GM23338 (cell line): ENCODE measurements at places on chromosomes 1 and 21. TPM values are rescaled to one million over a fixed set of nuclear protein-coding genes. Genes with fewer than 3 reads are reported as not detected.

The PRMT6 gene
- 27.9 and 29.6 TPM in 2 replicates for polyA plus RNA-seq

The C1orf116 gene
- 2.2 and 2.3 TPM in 2 replicates for polyA plus RNA-seq

The WDR64 gene
- polyA plus RNA-seq: not detected in 2 replicates

The LYPD8 gene
- not detected in 2 replicates for polyA plus RNA-seq

The MYOG gene
- not detected in 2 replicates for polyA plus RNA-seq

The OLFM3 gene
- polyA plus RNA-seq: 0.19 and 0.21 TPM in 2 replicates

The RXFP4 gene
- 0.23 TPM in 1 of 2 replicates, not detected in the other for polyA plus RNA-seq

The CHD5 gene
- polyA plus RNA-seq: 0.32 and 0.45 TPM in 2 replicates

The AGRN gene
- polyA plus RNA-seq: 12.3 and 13.2 TPM in 2 replicates

The LENEP gene
- not detected in 2 replicates for polyA plus RNA-seq

The S100A1 gene
- polyA plus RNA-seq: 0.13 TPM in 1 of 2 replicates, not detected in the other

The PERM1 gene
- 0.66 and 1.1 TPM in 2 replicates for polyA plus RNA-seq

The DDAH1 gene
- 29.4 and 30.3 TPM in 2 replicates for polyA plus RNA-seq
